Activated naive CD4-positive, alpha-beta T cell treated with Interleukin-2 at 50 U/mL for 16 hours (primary cell): ENCODE measurements at places on chromosomes 3 and 15.

- no peak for DNase-seq
Measured at GRCh38 chr3:117903226-117903625, 1131.4 kb downstream of the IGSF11 start.

DNA sequence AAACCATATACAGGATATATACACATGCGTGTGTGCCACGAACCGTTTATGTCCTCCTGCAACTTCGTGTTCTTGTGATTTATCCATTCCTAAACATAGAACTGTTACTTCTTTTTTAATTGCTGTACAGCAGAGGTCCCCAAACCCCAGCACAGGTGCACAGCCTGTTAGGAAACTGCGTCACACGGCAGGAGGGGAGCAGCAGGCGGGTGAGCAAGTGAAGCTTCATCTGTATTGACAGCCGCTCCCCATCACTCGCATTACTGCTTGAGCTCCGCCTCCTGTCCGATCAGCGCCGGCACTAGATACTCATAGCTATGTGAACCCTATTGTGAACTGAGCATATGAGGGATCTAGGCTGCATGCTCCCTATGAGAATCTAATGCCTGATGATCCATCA lies 34.9 kb upstream of the NRROS start:
- peak; percentile 30 for DNase-seq

DNA sequence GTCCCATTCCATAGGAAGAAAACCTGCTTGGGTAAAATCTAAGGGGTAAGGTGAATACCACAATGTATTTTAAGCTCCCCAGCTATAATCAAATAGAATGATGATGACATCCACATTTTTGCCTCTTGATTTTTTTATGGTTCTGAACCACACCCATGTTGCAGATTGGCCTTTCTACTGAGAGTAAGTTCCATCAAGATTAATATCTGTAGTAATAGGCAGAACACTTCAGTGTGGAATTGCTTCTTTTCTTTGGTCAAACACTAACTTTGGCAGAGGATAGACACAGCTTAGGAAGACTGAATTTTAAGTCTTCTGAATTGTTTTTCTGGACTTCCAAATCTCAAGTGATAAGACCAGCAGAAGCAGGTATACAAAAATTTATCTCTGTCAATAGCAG lies 27.0 kb downstream of the PLS1 start:
- DNase-seq, result no peak

DNA sequence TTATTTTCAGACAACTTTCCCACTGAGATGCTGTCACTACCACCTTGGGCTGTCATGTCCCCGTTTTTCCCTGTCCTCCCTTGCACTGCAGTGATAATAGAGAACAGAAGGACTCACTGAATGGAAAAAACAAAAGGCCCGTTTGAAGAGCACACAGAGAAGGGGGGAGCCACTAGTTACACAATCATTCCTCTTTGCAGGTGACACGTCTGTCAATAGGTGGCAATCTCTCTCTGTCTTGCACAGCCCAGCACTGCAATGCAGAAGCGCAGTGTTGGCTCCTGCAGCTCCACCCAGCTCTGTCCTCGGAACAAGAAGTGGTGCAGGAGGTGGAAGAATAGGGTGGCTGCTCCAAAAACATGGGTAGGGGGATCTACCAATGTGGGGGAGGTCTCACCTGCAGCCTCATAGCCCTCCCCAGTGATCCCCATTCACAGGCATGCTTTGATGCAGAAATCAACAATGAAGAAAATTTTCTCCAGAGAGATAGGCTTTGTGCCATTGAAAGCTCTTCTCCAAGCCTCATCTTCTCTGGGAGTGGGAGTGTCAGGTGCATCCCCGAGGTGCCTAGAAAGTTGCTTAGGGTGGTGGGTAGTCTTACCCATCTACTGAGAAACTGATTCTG lies 31.8 kb downstream of the FSTL1 start:
- DNase-seq, result no peak

DNA sequence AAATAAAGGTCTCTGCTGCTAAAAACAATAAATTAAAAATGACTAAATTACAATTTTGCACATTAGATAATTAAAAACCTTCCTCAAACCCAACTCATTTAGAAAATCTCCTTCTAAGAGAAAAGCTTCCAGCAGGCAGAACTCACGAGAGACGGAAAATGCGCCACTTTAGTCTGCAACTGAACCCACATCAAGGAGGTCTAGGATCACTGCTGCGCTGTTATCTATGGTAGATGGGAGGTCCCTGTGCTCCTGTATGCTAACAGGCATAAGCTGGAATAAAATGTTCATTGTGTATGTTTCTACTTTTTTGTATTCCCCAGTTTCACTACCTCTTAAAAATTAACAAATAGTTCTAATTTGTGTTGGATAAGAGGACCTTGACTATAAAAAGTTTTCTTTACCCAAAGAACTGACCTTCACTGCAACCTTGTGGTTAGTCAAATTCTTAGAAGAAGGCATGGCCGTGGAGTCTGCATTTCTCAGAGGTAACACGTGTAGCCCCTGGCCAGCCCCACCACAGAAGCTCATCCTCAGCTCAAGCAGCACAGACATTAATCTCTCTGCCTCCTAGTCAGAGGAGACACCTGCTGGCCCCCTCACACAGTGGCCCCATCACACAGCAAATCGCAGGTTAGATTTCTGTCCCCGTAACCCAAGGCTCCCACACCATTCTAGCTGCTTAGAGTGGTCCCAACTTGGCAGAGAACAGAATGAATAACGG lies 22.3 kb downstream of the STIMATE start:
- no peak for DNase-seq

GRCh38 chr3:103712320-103713008 lies 1277.6 kb downstream of the ZPLD1 start:
- DNase-seq, result no peak

GRCh38 chr15:52139599-52140462 lies 27.3 kb upstream of the BCL2L10 start:
- DNase-seq, result peak; percentile 67

DNA sequence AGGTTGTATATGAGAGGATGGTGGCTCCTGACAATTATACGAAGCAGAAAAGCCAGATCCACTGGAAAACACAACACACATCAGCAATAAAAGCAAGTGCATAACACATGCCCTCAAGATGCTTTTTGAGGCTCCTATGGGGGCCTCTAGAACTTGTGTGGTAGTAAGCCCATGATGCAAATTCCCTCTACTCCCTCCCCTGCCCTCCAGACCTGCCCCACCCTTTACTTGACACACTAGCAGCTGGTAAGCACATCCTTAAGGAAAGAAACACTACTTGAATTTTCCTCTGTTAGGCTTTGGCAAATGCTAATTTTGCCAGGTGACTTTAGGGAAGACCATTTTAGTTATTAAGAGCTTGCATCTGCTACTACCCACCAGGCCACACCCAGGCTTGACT lies 29.2 kb downstream of the USP4 start:
- DNase-seq, result no peak

DNA sequence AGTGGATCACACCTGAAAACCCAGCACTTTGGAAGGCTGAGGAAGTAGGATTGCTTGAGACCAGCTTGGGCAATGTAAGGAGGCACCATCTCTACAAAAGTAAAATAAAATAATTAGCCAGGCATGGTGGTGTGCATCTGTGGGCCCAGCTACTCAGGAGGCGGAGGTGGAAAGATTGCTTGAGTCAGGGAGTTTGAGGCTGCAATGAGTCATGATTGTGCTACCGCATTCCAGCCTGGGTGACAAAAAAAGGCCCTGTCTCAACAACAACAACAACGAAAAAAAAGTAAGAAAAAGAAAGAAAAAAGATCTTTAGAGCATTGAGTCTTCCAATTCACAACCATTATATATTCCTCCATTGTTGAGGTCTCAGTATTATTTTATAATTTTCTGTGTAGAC lies 192.4 kb upstream of the DPH6 start:
- no peak for DNase-seq

DNA sequence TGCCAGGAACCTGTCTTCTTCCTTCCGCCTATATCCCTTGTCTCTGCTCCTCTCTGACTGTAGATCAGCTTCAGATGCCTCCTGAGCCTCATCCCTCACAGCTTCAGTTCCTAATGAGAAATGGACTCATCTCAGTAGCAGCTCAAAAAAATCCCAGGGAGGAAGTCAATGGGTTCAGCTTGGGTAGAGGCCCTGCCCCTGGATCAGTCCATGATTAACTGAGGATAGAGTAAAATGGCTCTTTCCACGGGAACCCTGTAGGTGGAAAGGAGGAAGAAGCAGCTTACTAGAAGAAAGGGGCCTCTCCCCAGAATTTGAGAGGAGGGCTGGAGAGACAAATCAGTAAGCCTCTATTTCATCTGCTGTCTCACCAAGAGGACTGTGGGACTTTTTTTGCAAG lies 26.9 kb upstream of the HCN4 start:
- DNase-seq, result no peak

DNA sequence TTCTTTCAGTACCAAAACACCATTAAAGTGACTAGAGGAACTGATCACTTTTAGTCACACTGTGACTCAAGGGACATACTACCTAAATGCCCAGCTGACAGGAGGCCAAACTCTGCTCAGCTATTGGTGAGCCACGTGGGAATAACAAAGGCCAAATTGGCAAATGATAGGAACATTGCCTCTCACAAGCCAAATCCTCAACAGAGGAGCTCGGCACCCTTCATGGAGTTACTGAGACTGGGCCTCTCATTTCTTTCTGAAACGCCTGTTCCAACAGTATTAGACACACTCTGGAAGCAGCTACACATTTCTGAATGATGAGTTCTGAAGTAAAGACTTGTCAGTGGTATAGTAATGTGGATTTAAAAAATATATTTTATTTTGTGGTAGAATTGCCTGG lies 166.0 kb upstream of the COL8A1 start:
- no peak for DNase-seq

- DNase-seq, result no peak
Measured at GRCh38 chr3:173410436-173410835, 12.9 kb downstream of the NLGN1 start.

DNA sequence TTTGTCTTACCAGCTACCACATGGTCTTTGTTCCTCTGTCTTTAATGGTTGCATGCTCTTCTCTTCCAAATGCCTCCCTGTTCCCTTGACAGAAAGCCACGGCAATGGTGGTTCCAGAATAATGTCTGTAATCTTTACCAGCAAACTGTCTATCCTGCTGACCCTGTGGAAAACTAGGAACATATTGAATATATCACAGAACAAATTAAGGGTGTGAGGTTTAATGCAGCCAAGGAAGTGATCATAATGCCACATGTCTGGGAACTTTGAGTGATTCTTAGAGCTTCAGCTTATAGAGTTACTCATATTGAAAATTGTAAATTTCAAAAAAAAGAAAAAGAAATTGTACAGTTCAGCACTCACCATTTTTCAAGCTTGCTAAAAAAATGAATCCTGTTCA lies 282.9 kb upstream of the RARB start:
- DNase-seq, result no peak

DNA sequence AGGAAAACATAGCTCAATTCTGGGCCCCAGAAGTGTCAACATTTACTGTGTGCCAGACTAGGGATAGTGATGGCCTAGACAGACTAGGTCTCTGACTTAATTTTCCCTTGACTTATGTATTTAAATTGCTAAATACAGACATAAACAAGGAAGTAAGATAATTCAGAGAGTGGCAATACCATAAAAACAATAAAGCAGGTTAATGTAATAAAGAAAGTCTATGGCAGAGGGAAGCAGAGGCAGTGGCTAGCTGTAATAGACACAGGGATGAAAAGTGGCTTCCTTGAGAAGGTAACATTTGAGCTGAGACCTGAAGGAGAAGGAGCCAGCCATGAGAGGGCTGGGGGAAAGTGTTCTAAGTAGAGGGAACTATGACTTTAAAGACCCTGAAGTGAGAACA lies 95.7 kb downstream of the TNIK start:
- no peak for DNase-seq

- DNase-seq, result no peak
Measured at GRCh38 chr3:165526367-165526766, 310.9 kb downstream of the BCHE start.

- DNase-seq, result no peak
Measured at GRCh38 chr3:29919571-29919970, 638.7 kb downstream of the RBMS3 start.

DNA sequence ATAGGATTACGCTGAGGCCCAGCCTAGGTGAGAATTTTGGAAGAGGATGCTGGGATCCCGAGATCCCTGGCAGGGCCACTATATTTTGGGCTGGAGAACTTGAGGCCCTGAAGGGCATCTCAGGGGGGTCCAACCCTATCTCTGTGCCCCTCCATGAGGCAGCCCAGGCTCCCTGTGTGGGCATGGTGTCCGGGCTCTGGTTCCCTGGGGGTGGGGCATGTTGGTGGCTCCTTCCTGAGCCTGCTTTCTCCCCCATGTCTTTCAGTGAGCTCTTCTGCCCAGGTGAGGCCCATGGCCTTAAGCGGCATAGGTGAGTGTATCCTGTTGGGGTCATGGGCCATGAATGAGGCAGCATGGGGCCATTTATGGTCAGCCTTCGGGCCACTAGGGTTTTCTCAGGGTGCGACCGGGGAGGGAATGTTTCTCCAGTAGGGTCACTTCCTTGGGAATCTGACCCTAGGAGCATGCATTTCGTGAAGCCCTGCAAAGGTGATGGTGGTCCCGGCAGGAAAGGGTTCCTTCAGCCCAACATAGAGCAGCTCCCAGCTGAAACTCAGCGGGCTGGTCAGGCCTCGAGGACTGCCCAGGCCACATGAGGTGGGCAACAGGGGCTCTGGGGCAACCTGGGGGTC lies 191.3 kb downstream of the UBE3A start:
- DNase-seq, result no peak

DNA sequence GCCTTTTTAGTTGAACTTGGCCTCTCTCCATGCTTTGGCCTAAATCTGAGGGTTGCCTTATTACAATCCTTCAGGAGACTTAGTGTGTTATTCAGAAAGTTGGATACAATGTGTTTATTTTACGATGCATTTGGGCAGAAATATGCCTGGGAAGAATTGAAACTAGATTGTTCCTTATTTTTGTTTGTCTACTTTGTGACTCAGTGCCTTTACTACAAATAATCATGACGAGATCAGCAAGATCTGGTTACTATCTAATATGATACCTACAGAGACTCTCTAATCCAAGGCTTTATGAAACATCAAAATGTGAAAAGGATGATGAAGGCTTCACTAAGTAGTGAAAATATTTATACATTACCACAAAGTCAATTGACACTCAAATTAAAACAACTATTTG lies 82.2 kb downstream of the RBMS3 start:
- DNase-seq, result no peak

GRCh38 chr3:59178698-59179097 lies 128.9 kb upstream of the CFAP20DC start:
- no peak for DNase-seq

- no peak for DNase-seq
Measured at GRCh38 chr3:34238407-34238806, 440.0 kb downstream of the PDCD6IP start.

GRCh38 chr3:119184796-119185570 lies 11.6 kb downstream of the UPK1B start:
- DNase-seq, result no peak

DNA sequence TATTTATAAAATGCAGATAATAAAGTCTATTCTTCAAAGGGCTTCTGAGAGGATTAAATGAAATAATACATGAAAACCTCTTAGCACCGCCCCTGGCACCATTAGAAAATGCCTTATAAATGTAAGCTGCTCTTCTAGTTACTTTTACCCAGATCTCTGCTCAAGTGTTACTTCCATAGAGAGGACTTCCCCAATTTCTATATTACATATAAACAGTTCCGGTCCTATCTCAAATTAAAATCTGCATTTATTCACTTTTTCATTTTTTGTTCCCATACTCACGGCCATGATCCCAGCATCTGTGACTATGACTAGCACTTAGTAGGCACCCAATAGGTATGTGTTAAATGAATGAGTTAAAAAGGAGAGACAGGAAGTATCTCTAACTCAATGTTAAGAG lies 890.9 kb upstream of the CFAP20DC start:
- DNase-seq, result no peak
